ENCODE measurements at places on chromosomes 16 and 17.

DNA sequence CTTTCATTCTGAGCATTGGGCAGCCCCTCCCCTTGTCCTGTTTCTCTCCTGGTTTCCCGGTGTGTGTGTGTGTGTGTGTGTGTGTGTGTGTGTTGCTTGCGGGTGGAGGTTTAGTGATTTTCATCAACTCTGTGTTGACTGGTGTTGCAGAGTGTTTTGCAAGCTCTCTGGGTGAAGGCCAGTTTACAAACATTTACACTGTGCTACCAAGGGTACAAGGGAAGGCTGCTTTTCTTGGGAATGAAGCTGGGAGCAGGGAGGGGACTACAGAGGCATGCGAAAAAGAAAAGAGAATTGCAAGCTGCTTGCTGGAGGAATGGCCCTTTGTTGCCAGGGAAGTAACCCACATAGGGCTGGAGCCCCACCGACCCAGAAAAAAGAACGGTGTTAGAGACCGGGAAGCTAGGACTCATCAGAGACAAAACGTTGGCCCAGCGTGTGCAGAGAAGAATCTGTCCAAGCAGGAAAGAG lies 29.6 kb downstream of the HS3ST3B1 start:
- no peak for DNase-seq

DNA sequence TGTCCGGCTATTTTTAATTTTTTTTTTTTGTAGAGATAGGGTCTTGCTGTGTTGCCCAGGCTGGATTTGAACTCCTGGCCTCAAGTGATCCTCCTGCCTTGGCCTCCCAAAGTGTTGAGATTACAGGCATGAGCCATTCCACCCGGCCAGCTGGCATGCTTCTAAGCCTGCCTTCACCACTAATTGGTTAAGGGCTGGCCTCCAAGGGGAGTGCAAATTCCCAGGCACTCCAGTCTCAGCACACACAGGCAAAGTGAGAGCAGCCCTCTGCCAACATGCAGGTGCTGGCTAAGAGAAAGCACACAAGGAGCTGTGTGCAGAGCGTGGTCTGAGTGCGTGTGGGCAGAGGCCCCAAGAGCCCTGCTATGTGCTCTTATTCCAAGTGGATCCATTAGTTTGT lies 149.8 kb upstream of the HS3ST2 start:
- DNase-seq = no peak

DNA sequence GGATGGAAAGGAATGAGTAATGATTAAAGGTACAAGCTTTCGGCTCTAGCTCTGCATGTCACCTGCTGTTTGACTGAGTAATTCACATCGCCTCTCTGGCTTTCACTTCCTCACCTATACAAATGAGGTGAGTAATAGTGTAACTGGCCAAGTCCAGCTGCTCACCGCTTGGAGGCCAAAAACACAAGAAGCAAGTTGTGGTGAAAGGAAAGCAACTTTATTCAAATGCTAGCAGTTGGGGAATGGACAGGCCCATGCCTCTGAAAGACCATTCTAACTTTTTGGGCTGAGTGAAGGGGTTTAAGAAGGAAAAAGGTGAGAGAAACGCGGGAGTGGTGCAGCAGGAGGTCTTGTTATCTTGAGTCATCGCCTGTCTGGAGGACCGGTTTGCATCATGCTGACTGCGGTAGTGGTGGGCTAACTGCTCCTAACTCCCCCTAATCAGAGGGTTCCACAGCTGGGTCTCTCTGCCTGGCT lies 45.7 kb upstream of the CSNK2A2 start:
- no peak for DNase-seq

DNA sequence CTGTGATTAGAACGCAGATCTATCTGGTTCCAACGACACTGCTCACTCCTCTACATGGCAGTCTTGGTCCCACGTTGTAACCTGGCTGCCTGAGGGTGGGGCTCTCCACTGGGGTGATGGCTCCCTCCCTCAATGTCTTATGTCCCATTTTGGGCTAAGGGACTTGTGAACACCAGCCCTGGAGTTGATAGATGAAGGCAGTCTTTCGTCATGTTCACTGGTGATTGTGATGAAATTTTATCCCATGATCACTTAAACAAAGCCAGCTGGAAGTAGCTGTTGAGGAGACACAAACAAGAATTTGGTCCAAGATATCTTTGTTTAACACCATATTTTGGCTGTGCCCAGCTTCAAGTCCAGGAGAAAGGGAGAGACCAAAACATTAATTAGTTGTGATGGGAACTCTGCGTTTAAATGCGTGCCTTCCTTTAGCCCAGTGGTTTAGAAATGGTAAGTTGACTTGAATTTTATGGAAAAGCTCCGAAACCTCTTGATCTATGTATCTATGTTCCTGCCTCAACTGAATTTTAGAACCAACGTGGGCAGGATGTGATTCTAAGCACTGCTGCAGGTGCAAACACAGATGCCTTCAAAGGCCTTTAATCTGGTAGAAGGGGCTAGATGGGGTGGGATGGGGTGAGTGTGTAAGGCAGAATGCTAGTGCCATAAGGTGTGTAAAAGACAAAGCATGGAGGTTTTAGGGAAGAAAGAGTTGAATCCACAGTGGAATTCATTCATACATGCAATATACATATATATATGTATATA lies 186.8 kb upstream of the IRX3 start:
- no peak for DNase-seq

DNA sequence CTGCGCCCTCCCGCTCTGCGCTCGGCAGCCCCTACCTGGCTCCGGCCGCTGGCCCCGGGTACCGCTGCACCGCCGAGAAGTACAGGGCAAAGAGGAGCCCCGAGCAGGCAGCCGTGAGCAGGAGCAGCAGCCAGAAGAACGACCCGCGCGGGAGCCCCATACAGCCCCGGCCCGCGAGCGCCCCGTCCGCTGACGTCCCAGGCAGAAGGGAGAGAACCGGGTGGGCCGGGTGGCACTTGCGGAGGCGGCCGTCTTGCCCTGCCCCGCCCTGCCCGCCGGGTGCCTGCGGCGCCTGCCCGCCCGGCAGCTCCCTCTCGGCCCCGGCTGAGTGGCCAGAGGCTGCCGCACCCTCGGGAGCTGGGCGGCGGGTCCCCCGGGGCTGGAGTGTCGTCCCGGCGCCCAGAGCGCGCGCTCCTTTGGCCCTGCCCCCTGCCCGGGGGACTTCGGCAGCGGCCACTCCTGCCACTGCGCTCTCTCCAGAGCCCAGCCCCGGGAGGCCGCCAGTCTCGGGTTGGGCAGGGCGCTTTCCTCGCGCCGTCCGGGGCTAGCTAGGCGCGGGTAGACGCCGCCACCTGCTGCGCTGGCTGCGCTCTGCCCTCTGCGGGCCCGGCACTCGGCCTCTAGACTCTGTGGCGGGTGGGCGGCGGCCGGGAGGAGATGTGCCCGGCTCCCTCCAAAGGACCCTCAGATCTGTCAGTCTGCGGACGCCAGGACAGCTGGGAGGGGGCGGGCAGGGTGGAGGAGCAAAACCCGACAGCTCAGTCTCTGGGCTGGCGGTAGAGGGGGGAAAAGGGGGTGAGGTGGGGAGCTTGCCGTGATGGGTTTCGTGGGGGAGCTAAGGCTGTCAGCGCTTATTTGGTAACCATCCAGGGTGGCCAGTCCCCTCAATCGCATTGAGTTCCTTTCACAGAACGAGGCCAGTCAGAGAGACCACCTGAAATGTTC lies at the start of gene ST6GALNAC2:
Gene ST6GALNAC2, minus strand, starts transcription at position 212 of the 945 bp plus-strand sequence. Its CDS starts 52 bp downstream, at position 160.
- no peak for DNase-seq

DNA sequence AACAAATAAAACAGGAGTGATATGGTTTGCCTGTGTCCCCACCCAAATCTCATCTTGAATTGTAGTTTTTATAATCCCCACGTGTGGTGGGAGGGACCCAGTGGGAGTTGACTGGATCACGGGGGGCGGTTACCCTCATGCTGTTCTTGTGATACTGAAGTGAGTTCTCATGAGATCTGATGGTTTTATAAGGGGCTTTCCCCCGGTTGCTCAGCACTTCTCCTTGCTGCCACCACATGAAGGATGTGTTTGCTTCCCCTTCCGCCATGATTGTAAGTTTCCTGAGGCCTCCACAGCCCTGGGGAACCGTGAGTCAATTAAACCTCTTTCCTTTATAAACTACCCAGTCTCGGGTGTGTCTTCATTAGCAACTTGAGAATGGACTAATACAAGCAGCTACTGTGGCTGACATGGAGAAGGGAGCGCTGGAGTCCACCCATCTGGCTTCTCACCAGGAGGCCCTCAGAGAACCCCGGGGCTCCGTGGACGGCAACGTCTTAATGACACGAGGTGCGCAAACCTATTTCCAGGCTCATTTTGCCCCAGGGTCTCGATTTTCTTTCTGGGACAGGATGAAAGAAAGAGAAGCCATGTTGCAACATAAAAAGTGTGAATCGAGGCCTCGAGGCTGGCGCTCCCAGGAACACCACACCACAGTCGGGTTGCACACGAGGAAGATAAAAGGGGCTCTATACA lies 129.5 kb downstream of the DYNLRB2 start:
- DNase-seq = no peak

- DNase-seq = no peak
Measured at GRCh38 chr17:63447471-63448009, 1.4 kb upstream of the CYB561 start.

DNA sequence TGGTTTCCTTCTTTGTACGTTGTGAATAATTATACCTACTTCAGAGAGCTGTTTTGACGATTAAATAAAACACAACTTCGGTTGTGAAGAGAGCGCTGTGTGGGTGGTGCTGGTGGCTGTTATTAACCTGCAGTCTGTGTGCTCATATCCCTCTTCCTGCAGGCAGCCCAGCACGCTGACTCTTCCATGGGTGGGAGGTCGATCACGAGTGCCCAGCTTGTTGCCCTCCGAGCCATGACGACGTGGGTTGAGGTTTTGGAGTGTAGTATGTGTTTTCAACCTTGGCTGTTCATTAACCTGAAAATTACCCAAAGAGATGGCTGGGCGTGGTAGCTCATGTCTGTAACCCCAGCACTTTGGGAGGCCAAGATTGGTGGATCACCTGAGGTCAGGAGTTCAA lies 11.3 kb upstream of the GCSH start:
- no peak for DNase-seq

- no peak for DNase-seq
Measured at GRCh38 chr17:36940313-36941264, 3.3 kb downstream of the LHX1 start.

- peak; percentile 27 for DNase-seq
Measured at GRCh38 chr17:66673668-66674276, 161.1 kb upstream of the CACNG5 start.

GRCh38 chr16:65318590-65319257 lies 196.9 kb upstream of the CDH11 start:
- DNase-seq = no peak

GRCh38 chr16:65185241-65185778 lies 63.4 kb upstream of the CDH11 start:
- DNase-seq = no peak

- no peak for DNase-seq
Measured at GRCh38 chr16:48280546-48280945, 33.2 kb upstream of the ABCC11 start.

- DNase-seq = no peak
Measured at GRCh38 chr17:63764716-63765115, 8.7 kb downstream of the CCDC47 start.

- no peak for DNase-seq
Measured at GRCh38 chr17:49316889-49317675, 45.0 kb downstream of the ZNF652 start.

DNA sequence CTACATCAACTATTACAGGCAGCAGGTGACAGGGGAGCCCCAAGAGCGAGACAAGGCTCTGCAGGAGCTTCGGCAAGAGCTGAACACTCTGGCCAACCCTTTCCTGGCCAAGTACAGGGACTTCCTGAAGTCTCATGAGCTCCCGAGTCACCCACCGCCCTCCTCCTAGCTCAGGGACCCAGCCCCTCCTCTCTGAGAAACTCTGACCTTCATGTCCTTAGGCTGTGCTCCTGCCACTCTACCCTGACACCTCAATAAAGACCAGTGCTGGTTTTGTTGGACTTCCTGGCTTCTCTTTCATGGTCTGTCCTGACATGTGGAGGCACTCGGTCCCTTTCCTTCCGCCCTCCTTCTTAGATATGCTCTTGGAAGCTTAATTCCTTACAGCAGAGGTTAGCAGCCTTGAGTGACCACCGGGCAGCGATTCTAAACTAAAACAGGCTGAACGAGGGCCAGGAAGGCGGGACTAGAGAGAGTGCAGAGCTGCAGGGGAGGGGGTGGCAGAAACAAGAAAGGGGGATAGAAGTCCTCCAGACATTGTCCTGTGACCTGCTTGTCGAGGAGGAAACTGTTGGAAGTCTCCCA lies 915 bp downstream of the AHSP start:
- no peak for DNase-seq

DNA sequence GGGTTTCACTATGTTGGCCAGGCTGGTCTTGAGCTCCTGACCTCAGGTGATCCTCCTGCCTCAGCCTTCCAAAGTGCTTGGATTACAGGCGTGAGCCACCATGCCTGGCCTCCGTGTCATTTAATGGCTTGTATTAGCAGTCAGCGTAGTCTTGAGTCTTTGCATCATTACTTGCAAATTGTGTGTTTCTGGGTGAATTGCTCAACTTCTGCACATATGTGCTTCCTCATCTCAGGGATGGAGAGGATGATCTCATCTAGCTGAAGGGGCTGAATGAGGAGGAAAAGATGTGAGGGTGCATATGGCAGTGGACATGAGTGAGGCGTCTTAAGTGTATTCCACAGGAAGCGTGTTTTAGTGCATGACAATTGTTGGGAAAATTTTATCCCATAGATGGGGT lies 155.8 kb downstream of the SNX29 start:
- DNase-seq = no peak

- no peak for DNase-seq
Measured at GRCh38 chr17:80585890-80586845, 41.5 kb downstream of the RPTOR start.

- DNase-seq = no peak
Measured at GRCh38 chr16:57147381-57148221, 38.2 kb downstream of the PSME3IP1 start.

DNA sequence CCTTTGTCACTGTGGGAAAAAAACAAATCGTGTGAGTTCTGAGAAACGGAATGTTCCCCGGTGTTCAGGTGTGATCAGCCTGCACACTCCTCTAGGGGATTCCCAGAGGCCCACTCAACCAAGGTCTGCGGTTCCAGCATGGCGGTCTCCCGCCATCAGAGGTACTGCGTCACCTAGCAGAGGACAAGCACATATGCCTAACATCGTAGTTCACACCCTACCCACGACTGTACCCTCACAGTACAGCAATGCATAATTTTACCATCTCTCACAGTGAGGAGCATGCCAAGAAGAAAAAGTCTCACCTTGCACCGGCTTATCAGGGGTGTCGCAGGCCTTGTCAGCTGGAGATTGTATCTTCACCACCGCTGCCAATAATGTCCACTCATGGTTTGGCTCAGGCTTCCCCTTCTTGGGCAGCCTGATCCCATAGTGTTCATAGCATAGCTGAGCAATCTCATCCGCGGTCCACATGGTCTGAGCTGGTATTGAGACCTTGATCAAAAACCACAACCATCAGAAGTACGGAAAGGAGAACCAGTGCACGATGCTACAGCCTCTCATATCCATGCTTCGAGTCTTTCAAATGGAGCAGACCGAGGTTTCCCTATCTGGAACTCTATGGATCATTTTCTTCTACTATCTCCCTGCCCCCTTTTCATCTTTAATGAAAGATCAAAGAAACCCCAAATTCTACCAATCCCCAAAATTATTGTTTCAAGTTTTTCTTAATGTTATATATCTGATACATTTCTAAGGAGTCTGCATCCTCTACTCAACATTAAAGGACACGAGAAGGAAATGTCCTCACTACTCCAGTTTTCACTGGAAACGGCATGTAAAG lies 2.5 kb downstream of the ADAT1 start:
- no peak for DNase-seq
